Activated effector memory CD4-positive, alpha-beta T cell treated with anti-CD3 and anti-CD28 coated beads, Interleukin-2, amount 50 U/mL, for 16 hours (primary cell): ENCODE measurements at places on chromosomes 1 and 21.
A peak's percentile ranks its signal among the peaks of the same experiment; 100 is the strongest.

DNA sequence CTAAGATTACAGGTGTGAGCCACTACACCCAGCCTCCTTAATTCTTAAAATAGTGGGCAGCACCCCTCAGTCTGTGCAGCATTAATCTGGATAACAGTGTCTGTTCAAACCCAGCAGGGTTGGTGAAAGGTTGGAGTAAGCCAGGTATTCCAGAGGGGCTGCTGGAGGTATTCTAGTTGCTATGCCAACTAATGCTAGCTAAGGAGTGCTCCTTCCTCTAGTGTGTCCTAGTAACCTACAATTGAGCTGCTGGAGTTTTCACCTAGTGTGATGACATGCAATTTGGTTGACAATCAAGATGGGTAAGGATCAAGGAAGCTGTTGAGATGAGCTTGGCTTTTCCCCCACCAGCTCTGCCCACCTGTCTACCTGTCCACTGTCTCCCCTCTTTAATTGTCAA, 100.2 kb upstream of the IPO9 start:
- no peak for DNase-seq

- DNase-seq = no peak
These were observed 433.3 kb downstream of the DISC1 start for GRCh38 chr1:232059726-232060374.

- peak; percentile 57 for DNase-seq
These were observed 7.5 kb downstream of the PRXL2B start for GRCh38 chr1:2594001-2594640.

GRCh38 chr1:181846681-181847080, 214.8 kb downstream of the ZNF648 start:
- DNase-seq = no peak

GRCh38 chr1:176932114-176933104, 232.1 kb downstream of the ASTN1 start:
- no peak for DNase-seq

DNA sequence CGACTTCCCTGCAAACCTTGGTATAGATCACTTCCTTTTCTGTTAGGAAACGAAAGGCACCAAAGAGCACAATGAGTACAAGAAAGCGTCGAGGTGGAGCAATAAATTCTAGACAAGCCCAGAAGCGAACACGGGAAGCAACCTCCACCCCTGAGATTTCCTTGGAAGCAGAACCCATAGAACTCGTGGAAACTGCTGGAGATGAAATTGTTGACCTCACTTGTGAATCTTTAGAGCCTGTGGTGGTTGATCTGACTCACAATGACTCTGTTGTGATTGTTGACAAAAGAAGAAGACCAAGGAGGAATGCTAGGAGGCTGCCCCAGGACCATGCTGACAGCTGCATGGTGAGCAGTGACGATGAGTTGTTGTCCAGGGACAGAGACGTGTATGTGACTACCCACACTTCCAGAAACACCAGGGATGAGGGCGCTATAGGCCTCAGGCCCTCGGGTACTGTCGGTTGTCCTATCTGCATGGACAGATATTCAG, 18.5 kb downstream of the FAM89A start:
- no peak for DNase-seq

- peak; percentile 27 for DNase-seq
These were observed 21.1 kb downstream of the CRYAA start for GRCh38 chr21:43189936-43190335.

DNA sequence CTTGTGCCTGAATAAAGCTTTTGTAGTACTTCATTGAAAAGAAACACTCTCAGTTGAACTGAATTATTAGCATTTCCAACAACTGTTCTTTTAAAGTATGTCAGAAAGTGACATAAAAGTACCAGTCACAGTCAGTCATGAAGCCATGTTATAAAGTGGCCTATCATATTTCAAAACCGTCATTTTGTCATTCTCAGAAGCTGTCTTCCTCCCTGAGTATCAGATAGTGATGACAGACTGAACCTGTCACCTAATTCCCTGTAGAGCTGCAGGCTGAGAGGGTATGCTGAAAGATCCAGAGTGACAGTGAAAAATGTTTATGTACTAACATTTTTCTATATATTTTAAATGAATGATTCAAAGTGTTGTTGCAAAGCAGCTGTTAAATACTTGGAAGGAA, 1121.7 kb upstream of the PRMT6 start:
- no peak for DNase-seq

DNA sequence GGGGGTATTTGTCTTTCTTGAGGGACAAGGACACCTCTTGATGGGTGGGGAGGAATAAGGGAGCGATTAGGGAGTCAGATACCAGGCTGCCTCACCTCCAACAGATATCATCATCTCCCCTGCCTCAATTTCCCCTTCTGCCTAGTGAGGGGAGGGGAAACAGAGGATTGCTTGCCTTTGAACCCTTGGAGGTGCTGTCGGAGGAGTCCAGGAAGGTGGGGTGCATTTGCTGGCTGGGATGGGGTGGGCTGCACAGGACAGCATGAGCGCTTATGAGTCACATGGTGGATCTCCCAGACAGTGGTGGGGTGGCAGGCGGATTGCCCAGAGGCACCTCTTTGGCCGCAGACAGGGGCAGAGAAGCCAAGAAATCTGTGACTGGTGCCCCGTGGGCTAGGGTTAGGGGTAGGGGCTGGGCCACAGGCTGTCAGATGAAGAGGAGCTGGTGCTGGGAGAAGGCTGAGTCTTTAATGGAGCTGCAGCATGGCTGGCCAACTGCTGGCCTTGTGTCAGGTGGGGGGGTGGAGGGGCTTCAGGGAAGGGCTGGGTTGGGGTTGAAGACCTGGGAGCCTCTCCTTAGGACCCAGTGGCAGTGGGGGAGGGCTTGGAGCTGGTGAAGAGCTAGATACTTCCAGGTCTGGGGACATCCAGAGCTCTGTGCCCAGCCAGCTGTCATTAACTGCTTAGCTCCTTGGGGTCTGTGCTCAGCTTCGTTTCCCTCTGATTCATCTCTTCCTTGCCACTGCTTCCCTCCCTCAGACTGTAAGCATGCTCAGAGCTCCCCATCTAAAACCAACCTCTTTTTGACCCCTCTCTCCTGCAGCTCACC, 7.0 kb upstream of the ADORA1 start:
- no peak for DNase-seq

- no peak for DNase-seq
These were observed 895 bp upstream of the UBR4 start for GRCh38 chr1:19210772-19211549.
